Calu3 (cell line): ENCODE measurements at places on chromosomes 16 and 17.

GRCh38 chr16:14004729-14005315 is 66.3 kb upstream of the MRTFB start:
- no peak for DNase-seq

GRCh38 chr16:73018821-73019456 is 29.0 kb downstream of the ZFHX3 start:
- no peak for DNase-seq

GRCh38 chr16:57424583-57424982 is 20.0 kb downstream of the CCL17 start:
- no peak for DNase-seq

- DNase-seq = no peak
Observed at GRCh38 chr16:27405546-27406451, 3.8 kb downstream of the IL21R start.
